Stimulated activated CD4-positive, alpha-beta T cell treated with anti-CD3 and anti-CD28 coated beads, Interleukin-1b, Interleukin-23, amount 100 ng/mL, for 1 hour (primary cell): ENCODE measurements at places on chromosomes 5 and 9.

- no peak for DNase-seq
These were observed 208.0 kb downstream of the SGCD start for GRCh38 chr5:156534906-156535485.

GRCh38 chr5:91136271-91136670 lies 246.8 kb downstream of the ARRDC3 start:
- DNase-seq: no peak

GRCh38 chr9:19597176-19597575 lies 188.4 kb downstream of the ACER2 start:
- no peak for DNase-seq

DNA sequence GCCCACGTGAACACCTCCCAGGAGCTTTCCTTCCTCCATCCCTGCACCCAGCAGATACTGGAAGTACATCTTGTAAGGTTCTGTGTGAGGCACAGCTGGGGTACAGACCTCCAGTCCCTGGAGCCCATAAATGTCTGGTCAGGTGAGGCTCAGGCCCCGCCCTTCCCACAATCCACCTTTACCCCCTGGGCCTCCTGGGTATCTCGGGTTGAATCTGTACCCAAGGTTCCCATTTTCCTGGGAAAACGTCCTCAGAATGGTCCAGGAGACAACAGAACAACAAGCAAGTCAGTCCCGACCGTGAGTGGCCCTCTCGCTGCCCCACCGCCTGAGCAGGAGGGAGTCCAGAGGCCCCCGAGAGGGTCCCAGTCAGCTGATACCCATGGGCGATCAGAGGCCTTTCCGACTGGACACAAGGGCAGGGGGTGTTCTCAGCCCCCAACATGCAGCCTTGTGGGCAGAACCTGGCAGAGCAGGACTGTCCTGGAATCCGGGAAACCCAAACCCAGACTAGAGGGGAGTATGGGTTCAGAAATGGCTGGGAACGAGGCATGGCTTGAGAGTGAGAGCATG lies 4.3 kb downstream of the SPATA31E1 start:
- no peak for DNase-seq

GRCh38 chr5:82406205-82406773 lies 128.1 kb upstream of the RPS23 start:
- DNase-seq: no peak

DNA sequence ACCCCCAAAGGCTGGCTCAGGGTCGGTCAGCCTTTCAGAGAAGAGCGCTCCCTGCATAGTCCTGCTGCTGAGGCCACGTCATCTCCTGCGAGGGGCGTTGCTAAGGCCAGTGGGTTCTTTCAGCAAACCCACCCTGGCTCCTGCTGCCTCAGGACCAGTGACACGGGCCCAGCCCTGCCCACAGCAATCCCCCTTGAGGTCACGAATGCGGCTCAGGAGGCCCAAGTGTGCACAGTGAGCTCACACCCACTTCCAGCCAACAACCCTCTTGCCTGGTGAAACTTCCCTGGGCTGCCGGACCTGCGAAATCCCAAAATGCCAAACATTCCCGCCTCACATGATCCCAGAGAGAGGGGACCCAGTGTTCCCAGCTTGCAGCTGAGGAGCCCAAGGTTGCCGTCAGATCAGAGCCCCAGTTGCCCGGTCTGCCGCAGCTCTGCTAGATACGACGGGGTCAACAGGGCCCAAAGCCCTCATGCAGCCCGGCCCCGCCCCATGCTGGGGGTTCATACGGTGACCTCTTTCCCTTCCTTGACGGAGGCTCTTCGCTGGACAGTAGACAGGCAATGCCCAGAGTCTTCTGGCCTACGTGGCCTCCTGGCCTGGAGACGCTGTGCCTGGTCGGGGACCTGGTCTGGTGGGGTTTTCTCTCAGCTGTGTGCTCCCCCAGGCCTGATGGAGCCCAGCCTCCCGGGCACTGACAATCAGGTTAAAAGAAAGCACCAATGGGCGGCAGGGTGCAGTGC lies 116.4 kb upstream of the COL5A1 start:
- no peak for DNase-seq

- no peak for DNase-seq
These were observed 1040.5 kb downstream of the DTWD2 start for GRCh38 chr5:117947836-117948235.

GRCh38 chr9:94960964-94961363 lies 234.5 kb downstream of the AOPEP start:
- DNase-seq: no peak

DNA sequence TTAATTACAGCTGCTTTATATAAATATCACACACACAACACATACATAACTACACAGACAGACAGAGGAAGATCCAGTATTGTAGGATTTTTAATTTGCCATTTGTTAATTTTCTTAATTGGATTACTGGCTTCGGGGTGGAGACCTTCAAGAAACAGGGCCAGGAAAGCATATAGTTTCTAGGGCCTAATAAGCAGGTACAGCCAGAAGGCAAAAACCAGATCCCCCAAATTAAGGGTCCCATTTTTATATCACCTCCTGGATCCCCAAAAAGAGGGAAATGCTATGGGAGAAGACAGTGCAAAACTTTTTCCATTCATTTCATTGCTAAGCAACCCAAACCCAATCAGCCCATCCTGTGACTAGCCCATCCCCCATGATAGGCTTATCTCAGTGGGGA lies 373.3 kb upstream of the FAM174A start:
- DNase-seq: no peak

- no peak for DNase-seq
These were observed 88.9 kb upstream of the BNC2 start for GRCh38 chr9:16959391-16959790.

- DNase-seq: no peak
These were observed 35.5 kb downstream of the PLGRKT start for GRCh38 chr9:5402217-5402616.

GRCh38 chr5:73906277-73906676 lies 280.3 kb downstream of the ARHGEF28 start:
- no peak for DNase-seq

DNA sequence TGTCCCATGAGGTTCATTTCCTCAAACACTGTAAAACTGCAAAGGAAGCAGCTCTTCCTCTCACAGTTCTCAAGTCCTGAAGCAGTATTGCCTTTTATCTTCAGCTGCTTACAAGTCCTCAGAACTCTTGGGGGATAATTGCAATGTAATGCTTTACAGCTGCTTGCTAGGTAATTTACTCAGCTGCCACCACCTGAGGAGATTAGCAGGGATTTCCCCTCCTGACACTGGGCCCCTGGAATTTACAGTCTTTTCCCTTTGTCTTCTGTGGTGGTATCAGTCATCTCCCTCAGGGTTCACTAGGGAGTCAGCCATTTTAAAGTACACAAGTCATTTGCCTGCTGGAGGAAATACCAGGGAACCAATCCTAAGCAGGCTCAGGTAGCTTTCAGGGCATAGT lies 754.3 kb upstream of the GRAMD2B start:
- DNase-seq: no peak

- no peak for DNase-seq
These were observed 18.2 kb downstream of the VLDLR start for GRCh38 chr9:2639786-2640185.

DNA sequence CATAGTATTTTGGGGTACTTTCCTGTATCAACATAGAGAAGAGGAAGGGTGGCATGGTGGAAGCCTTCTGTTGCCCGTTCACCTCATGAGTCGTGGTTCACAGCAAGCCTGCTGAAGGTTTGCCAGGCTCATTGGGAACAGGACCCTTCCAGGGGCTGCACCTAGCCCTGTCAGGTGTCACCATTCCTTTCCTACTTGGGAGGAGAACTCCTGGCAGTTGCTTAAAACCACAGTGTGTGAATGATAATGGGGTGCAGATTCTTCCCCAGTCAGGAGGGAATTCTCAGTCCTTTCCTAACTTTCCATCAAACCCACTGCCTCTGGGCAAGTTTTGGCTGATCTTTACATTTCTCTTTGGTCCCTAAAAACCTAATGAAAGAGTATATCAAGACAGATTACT lies 99.4 kb upstream of the CTNND2 start:
- no peak for DNase-seq

DNA sequence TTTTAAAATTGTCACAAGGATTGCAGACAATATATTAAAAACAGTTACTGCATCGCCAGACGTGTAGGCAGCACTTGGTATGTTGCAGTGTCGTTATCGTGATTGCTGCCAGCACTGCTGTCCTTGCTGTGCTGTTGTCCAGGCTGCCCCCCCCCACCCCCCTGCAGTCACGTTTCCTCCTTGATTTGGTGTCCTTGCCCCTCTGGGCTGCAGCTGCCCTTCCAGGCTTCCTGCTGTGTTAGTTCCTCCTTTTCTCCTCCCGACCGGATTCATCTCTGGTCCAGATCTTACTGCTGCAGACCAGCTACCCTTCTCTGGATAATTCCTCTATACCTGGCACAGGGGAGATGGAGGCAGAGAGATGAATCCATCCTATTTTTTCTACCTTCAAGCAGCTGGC lies 298.9 kb downstream of the TRIM32 start:
- DNase-seq: no peak

DNA sequence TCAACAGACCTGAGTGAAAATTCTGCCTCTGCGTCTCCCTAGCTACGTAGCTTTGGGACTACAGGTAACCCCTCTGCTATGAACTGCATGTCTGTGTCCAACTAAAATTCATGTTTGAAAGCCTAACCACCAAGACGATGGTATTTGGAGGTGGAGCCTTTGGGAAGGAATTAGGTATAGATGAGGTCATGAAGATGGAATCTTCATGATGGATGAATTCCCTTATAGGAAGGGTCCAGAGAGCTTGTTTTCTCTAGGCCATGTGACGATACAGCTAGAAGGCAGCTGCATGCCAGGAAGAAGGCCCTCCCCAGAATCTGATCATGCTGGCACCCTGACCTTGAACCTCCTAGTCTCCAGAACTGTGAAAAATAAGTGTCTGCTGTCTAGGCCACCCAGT lies 296.4 kb downstream of the SLIT3 start:
- no peak for DNase-seq

GRCh38 chr5:109155625-109156024 lies 254.1 kb downstream of the PJA2 start:
- no peak for DNase-seq

- no peak for DNase-seq
These were observed 14.0 kb downstream of the NDUFS6 start for GRCh38 chr5:1815071-1815786.

GRCh38 chr5:18772475-18772874 lies 1138.2 kb downstream of the TAF11L14 start:
- DNase-seq: no peak

GRCh38 chr9:128225770-128226411 lies 22.7 kb downstream of the DNM1 start:
- no peak for DNase-seq

GRCh38 chr9:137012694-137013570 lies 15.1 kb downstream of the ABCA2 start:
- DNase-seq: no peak

DNA sequence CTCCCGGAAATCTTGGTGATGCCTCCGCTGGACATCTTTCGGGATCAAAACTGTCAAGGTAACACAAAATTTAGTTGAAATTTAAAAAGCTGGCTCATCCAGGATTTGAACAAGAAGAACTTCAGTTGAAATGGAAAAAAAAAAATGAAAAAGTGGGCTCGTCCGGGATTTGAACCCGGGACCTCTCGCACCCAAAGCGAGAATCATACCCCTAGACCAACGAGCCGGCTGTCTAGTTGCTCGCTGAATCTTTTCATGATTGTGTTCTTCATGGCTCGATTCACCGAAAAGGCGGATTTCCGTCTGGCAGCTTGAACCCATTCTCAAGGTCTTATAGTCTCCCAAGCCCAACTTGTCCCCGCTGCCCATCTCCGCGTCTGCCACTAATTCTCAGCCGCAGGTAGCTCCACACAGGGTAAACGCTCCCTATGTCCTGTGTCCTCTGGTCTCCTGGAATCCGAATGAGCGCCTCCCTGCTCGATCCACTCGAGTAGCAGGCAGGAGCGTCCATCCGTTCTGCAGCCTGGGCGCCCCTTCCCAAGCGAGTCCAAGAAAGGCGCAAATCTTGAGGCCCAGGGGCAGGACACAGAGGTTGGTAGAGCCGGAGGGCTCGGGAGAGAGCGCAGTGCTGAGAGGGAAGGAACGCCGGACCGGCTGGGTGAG lies 16.2 kb downstream of the TRIM7 start:
- peak; percentile 81 for DNase-seq

GRCh38 chr9:125749951-125750626 lies 2.9 kb downstream of the PBX3 start:
- DNase-seq: no peak

DNA sequence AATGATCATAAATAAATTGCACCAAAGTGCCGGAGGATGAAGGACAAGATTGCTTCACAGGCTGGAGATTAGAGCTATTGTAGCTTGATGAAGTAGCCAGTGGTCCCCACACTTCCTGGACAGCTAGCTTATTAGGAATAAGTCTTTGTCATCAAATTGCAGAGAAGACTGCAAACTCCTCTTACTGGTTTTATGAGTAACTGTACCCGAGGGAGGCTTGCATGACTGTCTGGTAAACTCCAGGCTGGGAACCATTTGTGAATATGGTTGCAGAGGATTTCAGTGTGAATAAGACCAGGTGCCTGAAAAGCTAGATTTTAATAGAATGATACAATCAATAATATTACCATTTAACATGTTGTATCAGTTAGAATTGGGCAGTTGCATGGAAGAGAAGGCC lies 36.5 kb upstream of the SEMA5A start:
- no peak for DNase-seq

GRCh38 chr5:95177456-95177855 lies 107.4 kb downstream of the MCTP1 start:
- no peak for DNase-seq

- no peak for DNase-seq
These were observed 77.0 kb downstream of the LIFR start for GRCh38 chr5:38479315-38479904.

DNA sequence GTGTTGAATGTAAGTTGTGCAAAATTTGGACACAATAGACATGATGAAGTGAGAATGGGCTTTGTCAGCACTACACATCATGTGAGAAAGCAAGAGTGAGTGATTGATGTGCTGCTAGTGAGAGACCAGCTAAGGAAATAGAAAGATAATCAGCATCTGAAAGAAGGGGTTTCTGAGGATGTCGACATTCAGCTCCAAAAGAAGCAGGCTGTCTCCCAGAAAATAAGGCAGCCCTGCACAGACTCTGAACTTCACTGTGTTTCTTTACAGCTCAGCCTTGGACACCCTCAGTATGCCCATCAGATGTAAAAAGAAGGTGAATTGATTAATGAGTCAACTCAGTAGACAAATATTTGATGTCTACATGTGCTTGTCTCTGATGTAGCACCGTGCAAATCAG lies 80.8 kb upstream of the ADCY2 start:
- DNase-seq: no peak

GRCh38 chr9:37836386-37836785 lies 35.8 kb downstream of the DCAF10 start:
- DNase-seq: no peak

- DNase-seq: no peak
These were observed 2.5 kb upstream of the ISL1 start for GRCh38 chr5:51380603-51381207.

GRCh38 chr5:107624235-107624634 lies 46.5 kb downstream of the EFNA5 start:
- DNase-seq: no peak
